ENCODE measurements at places on chromosomes 2 and 18. TPM values are rescaled to one million over a fixed set of nuclear protein-coding genes. Genes with fewer than 3 reads are reported as not detected.

DNA sequence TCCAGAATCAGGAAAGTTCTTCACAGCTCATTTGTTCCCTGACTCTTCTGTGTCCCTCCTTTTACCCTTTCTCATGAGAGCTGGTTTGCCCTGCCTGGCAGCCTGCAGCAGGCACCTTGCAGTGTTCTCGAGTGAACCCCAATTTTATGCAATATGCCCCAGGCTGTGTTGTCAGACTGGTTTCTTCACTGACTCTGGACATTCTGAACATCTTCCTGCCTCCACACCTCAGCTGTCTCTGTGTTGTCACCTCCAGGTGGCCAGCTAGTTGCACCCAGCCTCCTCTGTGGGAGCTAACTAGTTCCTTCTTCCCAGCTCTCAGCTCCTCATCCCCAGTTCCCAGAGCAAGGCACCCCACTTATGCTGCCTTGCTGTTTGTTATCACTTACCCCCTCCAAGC, 5.5 kb downstream of the SETBP1 start:
- no peak overlapping the region for H3K27ac ChIP-seq
- no peak for DNase-seq
- H3K36me3 ChIP-seq = no peaks in the 10 kb centered on the region
- H3K4me1 ChIP-seq = peaks cover 24% of the 10 kb centered on the region
- no peaks in the 10 kb centered on the region for H3K27me3 ChIP-seq

- H3K4me1 ChIP-seq = peaks cover 43% of the 10 kb centered on the region
- H3K27me3 ChIP-seq = no peaks in the 10 kb centered on the region
- no peak for DNase-seq
- H3K27ac ChIP-seq = no peak overlapping the region
- H3K36me3 ChIP-seq = no peaks in the 10 kb centered on the region
Measured at GRCh38 chr2:28656937-28657615, 94.6 kb upstream of the PPP1CB start.

DNA sequence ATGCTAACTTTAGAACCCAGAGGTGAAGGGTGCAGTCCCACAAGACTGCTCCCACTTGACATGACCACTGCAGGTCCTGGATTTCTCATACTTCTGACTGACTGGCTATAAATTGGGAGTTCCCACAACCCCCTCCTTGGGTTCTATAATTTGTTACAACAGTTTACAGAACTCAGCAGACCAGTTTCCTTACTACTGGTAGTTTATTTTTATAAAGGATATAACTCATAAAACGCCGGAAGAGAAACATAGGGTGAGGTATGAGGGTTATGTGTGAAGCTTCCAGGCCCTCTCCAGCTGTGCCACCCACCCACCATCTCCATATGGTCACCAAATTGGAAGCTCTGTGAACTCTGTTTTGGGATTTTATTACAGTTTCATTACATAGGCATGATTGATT, 839.6 kb downstream of the TSN start:
- H3K4me1 ChIP-seq = no peaks in the 10 kb centered on the region
- H3K27ac ChIP-seq = no peak overlapping the region
- H3K4me3 ChIP-seq = no peak overlapping the region
- no peaks in the 10 kb centered on the region for H3K27me3 ChIP-seq

DNA sequence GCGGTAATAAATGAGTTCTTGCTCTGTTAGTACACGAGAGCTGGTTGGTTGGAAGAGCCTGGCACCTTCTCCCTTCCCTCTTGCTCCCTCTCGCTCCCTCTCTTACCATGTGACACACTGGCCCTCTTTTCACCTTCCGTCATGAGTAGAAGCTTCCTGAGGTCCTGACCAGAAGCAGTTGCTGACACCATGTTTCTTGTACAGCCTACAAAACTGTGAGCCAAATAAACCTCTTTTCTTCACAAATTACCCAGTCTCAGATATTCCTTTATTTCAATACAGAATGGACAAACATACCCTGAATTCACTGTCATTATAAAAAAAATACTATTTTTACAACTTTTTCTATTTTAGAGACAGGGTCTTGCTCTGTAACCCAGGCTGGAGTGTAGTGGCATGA, 40.7 kb downstream of the EMILIN2 start:
- no peaks in the 10 kb centered on the region for H3K36me3 ChIP-seq
- DNase-seq = no peak
- no peak overlapping the region for H3K27ac ChIP-seq
- H3K27me3 ChIP-seq = no peaks in the 10 kb centered on the region

GRCh38 chr2:99487906-99488305, 1.9 kb downstream of the REV1 start:
- peak overlapping the region; percentile 99 for H3K27ac ChIP-seq
- peaks cover 71% of the 10 kb centered on the region for H3K4me1 ChIP-seq
- DNase-seq = no peak
- peak overlapping the region; percentile 92 for H3K4me3 ChIP-seq
- H3K27me3 ChIP-seq = no peaks in the 10 kb centered on the region

DNA sequence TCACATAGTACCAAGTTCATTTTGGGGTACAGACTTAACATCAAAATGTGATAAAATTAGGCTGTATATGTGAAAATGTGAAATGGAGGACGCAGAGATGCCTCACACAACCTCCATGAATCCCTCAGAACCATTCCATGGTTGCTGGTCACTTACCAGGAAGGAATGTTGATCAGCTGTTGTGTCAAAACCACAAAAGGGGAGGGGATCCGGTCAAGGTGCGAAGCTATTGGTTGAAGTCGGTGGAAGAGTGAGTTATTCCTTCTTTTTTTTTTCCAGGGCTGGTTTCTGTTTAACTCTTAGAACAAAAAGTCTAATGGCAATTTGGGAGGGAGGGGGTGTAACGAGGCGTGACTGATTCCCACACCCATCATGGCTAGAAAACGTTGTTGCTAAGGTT, 32.3 kb upstream of the REG3A start:
- H3K4me1 ChIP-seq = no peaks in the 10 kb centered on the region
- H3K27ac ChIP-seq = no peak overlapping the region
- no peaks in the 10 kb centered on the region for H3K36me3 ChIP-seq
- no peak for DNase-seq
- no peak overlapping the region for H3K4me3 ChIP-seq

DNA sequence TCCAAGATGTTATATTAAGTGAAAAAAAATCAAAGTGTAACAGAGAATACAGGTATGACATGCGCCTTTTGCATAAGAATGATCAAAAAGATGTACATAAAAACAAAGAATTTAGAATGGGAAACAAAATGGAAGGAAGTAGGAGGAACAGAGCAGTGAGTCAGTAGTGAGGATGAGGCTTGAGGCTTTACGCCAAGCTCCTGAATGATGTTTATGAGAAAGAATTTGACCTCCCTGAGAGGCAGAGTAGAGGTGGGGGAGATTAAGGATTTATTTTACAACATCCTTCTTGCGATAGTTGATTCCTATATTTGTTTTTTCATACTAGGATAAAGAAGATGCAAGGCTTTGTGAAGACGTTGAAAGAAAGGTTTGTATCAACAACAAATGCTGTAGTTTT, 81.4 kb downstream of the DCDC2C start:
- no peak for DNase-seq
- H3K27me3 ChIP-seq = peaks cover 15% of the 10 kb centered on the region
- H3K36me3 ChIP-seq = no peaks in the 10 kb centered on the region

Gene TCF4
- 58.9 TPM for total RNA-seq

Gene MCM6
- total RNA-seq = 2.9 TPM

Gene FBXO15
- total RNA-seq = not detected

Gene ERMN
- total RNA-seq = not detected

Measured in left ventricle myocardium inferior (tissue), 1 donor.